ENCODE measurements at places on chromosomes 1 and 21.

DNA sequence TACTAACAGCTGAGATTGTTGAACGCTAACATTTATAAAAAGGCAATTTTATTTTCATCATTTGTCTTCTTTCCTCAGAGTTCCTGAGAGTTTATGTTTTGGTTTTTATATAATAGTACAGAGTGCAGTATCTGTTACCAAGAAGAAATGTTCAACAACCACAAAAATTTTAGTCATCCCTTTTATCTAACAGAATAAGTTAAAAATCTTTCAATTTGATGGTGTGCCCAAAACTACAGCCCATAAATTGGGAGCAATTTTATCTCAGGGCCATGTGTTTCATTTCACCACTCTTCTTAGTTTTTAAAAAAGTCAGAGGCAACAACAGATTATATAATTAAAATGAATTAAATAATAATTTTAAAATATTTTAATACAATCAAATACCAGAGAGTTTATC lies 37.1 kb downstream of the NEXN start:
- no peak overlapping the region for H3K4me3 ChIP-seq
- peaks cover 2% of the 10 kb centered on the region for H3K4me1 ChIP-seq
- no peaks in the 10 kb centered on the region for H3K27me3 ChIP-seq
- DNase-seq = no peak
- no peak overlapping the region for H3K27ac ChIP-seq

DNA sequence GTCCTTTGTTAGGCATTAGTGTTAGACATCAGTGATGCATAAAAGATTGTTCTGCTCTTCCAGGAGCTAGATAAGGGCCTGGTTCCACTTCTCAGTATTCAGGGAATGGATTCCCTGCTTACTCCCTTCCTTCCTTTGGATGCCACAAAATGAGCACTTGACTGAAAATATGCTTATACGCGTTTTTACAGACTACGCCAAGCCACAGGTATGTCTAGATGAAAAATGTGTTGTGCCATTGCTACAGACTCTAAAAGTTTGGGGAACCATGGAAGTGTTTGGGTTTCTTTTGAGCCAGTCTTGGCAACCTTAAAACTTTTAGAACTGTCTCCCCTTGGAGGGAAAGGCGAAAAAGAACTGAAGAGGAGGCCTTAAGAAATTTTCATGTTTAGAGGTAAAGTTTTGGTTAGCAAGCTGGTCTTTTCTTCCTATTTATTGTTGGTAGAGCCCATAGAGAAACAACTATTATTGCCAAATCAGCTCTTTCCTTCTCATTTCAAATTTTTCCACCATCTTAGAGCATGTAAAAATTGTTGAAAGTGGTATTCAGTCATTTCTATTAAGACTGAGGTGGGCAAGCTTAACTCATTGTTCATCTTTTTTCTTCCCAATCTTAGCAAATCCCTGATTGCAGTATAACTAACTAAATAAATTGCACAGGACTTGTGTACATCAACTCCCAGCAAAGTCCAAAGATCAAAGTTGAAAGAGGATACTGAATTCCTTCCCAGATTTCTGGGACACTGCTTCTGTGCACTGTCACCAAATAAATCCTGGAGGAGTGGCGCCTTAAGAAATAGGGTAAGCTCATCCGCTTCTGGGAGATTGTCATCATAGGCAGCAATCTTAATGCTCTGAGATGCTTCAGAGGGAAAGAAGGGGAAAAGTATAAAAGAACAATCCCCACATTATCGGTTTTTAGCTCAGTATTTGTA lies 18.9 kb downstream of the FGGY start:
- H3K27me3 ChIP-seq = no peaks in the 10 kb centered on the region
- H3K36me3 ChIP-seq = no peaks in the 10 kb centered on the region
- H3K27ac ChIP-seq = peak overlapping the region; percentile 94
- no peak overlapping the region for H3K4me3 ChIP-seq
- H3K4me1 ChIP-seq = peaks cover 7% of the 10 kb centered on the region

DNA sequence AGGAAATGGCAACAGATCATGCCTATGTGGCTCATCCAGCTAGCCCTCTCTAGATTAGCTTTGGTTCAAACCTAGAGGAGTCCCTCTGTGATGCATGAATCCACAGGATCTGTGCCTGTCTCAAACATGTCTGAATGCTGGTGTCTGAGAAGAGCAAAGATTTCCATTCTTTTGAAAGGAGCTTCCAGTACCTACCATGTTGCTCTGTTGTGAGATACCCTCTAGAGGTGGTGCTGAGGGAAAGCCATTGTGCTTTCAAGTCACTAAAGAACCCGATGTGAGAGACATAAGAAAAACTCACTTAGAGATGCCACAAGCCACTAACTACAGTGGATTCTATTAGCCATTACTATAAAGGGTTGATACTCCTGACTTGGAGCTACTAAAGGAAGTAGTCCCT lies 103.6 kb downstream of the LRRC40 start:
- H3K4me3 ChIP-seq = no peak overlapping the region
- H3K4me1 ChIP-seq = no peaks in the 10 kb centered on the region
- no peak for DNase-seq

DNA sequence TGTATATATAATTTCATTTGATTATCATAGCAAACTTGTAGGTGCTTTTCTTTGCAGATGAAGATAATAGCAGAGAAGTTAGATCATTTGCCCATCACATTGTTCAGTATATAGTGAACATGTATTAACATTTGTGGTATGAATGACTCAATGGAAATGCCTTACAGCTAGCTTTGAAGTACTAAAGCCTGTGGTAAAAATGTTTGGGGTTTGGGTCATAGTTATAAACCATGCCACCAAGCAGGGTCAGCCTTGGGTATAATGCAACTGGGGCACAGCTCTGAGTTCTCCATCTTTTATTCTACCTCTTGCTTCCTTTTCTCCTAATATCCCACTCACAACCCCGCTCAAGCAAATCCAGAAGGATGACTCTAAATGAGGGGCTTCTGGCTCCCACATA lies 141.6 kb downstream of the KCNT2 start:
- H3K4me3 ChIP-seq = no peak overlapping the region
- H3K27me3 ChIP-seq = no peaks in the 10 kb centered on the region
- peak; percentile 75 for DNase-seq
- H3K4me1 ChIP-seq = no peaks in the 10 kb centered on the region
- peak overlapping the region; percentile 99 for H3K27ac ChIP-seq

DNA sequence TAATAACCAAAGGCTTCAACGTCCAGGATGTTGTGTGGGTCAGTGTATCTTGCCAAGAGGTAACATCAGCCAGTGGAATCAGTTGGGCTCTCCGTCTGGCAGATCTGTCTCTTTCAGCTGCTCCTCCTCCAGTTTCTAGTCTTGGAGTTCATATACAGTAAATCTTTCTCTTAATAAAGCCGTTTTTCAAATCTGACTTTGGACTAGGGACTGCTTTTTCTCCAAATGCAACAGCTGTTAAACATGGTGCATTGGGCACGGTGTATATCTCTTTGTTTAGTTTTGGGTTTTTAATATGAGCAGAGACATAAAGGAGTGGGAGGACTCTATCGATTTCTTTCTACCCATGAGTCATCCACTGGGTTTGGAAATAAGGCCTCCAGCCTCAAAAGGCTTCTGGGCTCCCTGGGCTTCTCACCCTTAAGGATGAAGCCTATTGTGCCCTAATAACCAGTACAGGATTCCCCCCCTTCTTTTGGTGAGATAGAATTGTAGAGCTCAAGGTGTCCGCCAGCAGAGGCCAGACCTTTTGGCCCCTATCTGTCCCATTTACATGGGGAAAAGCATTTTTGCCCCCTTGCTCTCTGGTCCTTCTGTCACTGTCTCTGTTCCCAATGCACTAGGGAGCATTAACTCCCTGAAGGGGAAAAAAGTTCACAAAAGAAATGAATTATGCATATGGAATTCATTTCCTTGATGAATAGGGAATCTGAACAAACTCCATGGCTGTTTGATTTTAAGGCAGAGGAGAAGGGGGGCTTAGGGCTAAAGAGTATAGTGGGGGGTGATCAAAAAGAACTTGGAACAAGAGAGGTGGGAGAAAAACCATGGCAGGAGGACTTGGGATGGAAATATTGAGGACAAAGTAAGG lies 86.0 kb downstream of the PBX1 start:
- peaks cover 5% of the 10 kb centered on the region for H3K4me1 ChIP-seq
- peak; percentile 47 for DNase-seq
- no peak overlapping the region for H3K4me3 ChIP-seq
- H3K27me3 ChIP-seq = no peaks in the 10 kb centered on the region

DNA sequence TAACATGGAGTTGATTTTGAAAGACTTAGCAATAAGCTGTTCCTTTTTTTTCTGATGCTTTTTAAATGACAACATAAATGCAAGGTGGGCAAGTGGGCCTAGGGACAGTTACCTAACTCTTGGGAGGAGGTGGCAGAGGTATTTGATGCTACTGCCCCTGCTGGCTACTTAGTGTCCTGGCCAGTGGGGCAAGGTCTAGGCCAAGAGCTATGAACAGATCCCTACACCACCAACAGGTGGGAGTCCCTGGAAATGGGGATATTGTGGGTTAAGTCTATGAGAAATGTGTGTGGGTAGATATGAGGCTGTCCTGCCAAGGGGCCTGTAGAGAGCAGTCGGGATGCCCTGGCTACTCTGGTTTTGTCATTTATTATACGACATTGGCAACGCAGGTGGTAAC lies 31.3 kb upstream of the B3GALT5 start:
- no peak overlapping the region for H3K27ac ChIP-seq
- DNase-seq = no peak
- peaks cover 2% of the 10 kb centered on the region for H3K4me1 ChIP-seq
- no peaks in the 10 kb centered on the region for H3K36me3 ChIP-seq
- H3K4me3 ChIP-seq = no peak overlapping the region

GRCh38 chr21:42227909-42228708 lies 9.2 kb downstream of the ABCG1 start:
- H3K36me3 ChIP-seq = no peaks in the 10 kb centered on the region
- peak overlapping the region; percentile 38 for H3K4me3 ChIP-seq
- peak; percentile 92 for DNase-seq
- H3K4me1 ChIP-seq = peaks cover 5% of the 10 kb centered on the region
- peaks cover 80% of the 10 kb centered on the region for H3K27me3 ChIP-seq

- peaks cover 96% of the 10 kb centered on the region for H3K36me3 ChIP-seq
- no peak overlapping the region for H3K27ac ChIP-seq
- no peak overlapping the region for H3K4me3 ChIP-seq
- H3K4me1 ChIP-seq = no peaks in the 10 kb centered on the region
Observed at GRCh38 chr1:39453603-39454002, 37.8 kb upstream of the BMP8A start.

DNA sequence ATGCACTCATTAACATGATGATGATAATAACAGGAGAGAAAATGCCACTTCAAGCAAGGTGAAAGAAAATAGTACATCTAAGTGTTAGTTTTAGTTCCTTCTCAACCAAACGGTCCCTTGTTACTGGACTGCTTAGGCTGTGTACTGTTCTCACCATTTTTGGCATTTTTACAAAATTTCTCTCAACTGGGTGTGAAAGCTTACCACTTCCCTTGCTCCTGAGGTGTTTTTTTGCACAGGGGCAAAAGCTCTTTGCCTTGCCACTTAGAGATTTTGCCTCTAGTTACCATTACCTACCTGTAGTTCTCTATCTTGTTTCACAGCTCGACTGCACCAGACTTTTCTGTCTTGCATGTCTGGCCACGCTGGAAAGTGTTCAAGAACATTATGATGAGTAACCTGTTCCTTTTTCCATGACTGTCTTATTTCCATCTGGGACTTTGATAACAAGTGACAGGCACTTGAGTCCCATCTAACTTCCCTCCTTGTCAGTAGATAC lies 10.7 kb downstream of the NEK7 start:
- peak; percentile 67 for DNase-seq
- no peak overlapping the region for H3K4me3 ChIP-seq
- H3K36me3 ChIP-seq = no peaks in the 10 kb centered on the region

- H3K27ac ChIP-seq = no peak overlapping the region
- no peak overlapping the region for H3K4me3 ChIP-seq
- no peak for DNase-seq
- H3K27me3 ChIP-seq = no peaks in the 10 kb centered on the region
- H3K4me1 ChIP-seq = peaks cover 43% of the 10 kb centered on the region
- no peaks in the 10 kb centered on the region for H3K36me3 ChIP-seq
Observed at GRCh38 chr1:16076865-16077238, 3.4 kb upstream of the FAM131C start.

GRCh38 chr1:183931646-183932271 lies 105.8 kb downstream of the COLGALT2 start:
- H3K4me3 ChIP-seq = peak overlapping the region; percentile 22
- H3K4me1 ChIP-seq = peaks cover 4% of the 10 kb centered on the region
- no peaks in the 10 kb centered on the region for H3K27me3 ChIP-seq
- DNase-seq = no peak
- H3K36me3 ChIP-seq = peaks cover 4% of the 10 kb centered on the region

DNA sequence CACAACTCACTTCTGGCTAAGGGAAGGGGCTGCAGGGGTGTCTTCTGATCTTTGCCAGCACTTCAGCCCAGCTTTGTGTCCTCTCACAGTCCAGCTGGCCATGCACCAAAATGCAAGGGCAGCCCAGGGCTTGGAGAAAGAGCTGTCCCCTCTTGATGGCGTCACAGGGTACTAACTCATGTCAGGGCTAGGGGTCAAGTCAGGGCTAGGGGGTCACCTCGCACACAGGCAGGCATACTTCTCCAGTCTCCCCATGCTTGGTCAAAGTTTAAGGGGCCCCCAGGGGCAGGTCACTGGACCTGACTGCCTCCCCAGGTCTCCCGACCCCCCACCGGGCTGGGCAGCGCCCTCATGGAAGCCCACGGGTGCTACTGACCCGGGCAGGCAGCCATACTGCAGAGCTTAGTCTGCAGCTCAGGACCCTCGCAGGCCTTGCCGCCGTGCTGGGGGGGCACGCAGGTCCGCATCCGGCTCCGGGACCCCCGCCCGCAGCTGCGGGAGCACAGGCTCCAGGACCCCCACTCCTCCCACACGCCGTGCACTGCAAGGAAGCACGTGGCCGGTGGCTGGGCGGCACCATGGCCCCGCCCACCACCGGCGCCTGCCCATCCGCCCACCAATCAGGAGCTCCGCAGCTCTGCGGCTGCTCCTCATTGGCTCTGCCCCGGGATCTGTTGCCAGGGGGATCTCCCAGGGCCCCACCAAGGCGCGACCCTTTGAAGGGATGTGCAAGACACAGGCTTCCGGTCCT lies 21.5 kb downstream of the ADGRB2 start:
- H3K36me3 ChIP-seq = peaks cover 8% of the 10 kb centered on the region
- no peak overlapping the region for H3K27ac ChIP-seq
- peaks cover 15% of the 10 kb centered on the region for H3K4me1 ChIP-seq
- H3K4me3 ChIP-seq = no peak overlapping the region

- no peak for DNase-seq
- no peak overlapping the region for H3K4me3 ChIP-seq
- H3K27ac ChIP-seq = no peak overlapping the region
- H3K27me3 ChIP-seq = no peaks in the 10 kb centered on the region
- peaks cover 3% of the 10 kb centered on the region for H3K4me1 ChIP-seq
Observed at GRCh38 chr1:45842786-45843185, 39.4 kb downstream of the MAST2 start.

- no peak overlapping the region for H3K4me3 ChIP-seq
- no peak for DNase-seq
- H3K36me3 ChIP-seq = no peaks in the 10 kb centered on the region
- no peaks in the 10 kb centered on the region for H3K4me1 ChIP-seq
- no peaks in the 10 kb centered on the region for H3K27me3 ChIP-seq
Observed at GRCh38 chr1:18253093-18253492, 145.5 kb downstream of the IGSF21 start.

- H3K27me3 ChIP-seq = no peaks in the 10 kb centered on the region
- peak; percentile 73 for DNase-seq
- H3K27ac ChIP-seq = no peak overlapping the region
- H3K36me3 ChIP-seq = no peaks in the 10 kb centered on the region
- H3K4me3 ChIP-seq = peak overlapping the region; percentile 28
Observed at GRCh38 chr21:17451364-17451891, 61.4 kb upstream of the CXADR start.

- no peak overlapping the region for H3K27ac ChIP-seq
- no peak for DNase-seq
- H3K36me3 ChIP-seq = no peaks in the 10 kb centered on the region
- no peak overlapping the region for H3K4me3 ChIP-seq
- no peaks in the 10 kb centered on the region for H3K4me1 ChIP-seq
Observed at GRCh38 chr1:241332987-241333386, 24.0 kb downstream of the RGS7 start.

GRCh38 chr1:213585402-213585801 lies 402.4 kb upstream of the PROX1 start:
- H3K27me3 ChIP-seq = peaks cover 24% of the 10 kb centered on the region
- no peak for DNase-seq
- no peak overlapping the region for H3K27ac ChIP-seq

Measured in mesenchymal stem cell (in vitro differentiated cells and primary cell).